RCC 7860 (cell line): ENCODE measurements at places on chromosomes 5 and 9.

GRCh38 chr9:120583958-120584369 is 4.0 kb upstream of the CDK5RAP2 start:
- peak; percentile 87 for DNase-seq

GRCh38 chr9:95635986-95636671 is 119.4 kb upstream of the PTCH1 start:
- DNase-seq, result no peak

GRCh38 chr9:31302620-31303418 is 1081.6 kb upstream of the ACO1 start:
- no peak for DNase-seq

DNA sequence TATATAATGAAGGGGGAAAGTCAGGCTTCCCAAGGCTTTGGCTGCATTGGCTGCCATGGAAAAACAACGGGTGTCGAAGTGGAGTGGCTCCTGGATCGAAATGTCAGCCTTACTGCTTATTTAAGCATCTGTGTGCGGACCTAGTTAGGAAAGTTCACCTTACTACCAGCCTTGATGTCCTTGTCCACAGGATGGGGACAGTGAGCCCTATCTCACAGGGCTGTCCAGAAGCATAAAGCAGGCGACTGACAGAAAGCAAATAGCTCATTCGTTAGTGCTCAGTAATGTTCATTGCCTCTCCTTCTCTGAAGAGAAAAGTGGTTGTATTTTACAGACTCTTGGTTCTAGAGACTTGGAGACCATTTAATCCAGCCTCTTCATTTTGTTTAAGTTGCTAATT is 81.5 kb upstream of the NIPAL4 start:
- no peak for DNase-seq

- DNase-seq, result peak; percentile 31
These were observed 13.5 kb upstream of the DRD1 start for GRCh38 chr5:175457466-175457865.

- no peak for DNase-seq
These were observed 36.2 kb downstream of the PLAC8L1 start for GRCh38 chr5:146068977-146069779.

DNA sequence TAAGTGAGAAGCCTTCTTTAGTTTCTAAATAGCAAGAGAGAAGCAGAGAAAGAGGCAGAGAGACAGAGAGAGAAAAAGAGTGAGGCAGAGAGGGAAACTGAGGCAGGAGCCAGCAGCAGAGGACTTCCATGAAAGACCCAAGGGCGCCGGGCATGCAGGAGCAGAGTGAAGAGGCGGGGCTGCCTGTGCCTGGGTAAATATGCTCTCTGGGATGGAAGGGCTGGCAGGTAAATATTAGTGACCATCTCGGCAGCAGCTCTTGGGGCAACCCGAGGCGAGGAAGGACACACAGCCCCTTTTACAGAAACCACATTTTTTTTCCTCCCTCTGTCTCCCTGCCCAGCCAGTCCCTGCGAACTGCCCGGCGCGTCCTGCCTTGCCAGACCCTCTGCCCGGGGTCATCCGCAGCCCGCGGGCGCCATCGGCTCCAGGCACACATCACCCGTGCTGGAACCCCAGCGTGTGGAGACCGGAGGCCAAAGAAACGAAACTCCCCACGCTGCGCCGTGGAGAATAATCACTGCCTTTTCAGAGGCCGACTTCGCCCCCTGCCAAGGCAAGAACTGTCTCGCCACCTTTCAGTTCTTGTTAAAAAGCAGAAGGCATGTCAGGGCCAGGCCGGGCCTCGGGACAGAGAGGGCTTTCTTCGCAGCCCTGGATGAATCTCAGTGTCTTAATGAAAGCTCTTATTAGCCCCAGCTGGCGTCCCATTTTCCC is 61.3 kb downstream of the BOD1 start:
- DNase-seq, result no peak

- DNase-seq, result peak; percentile 53
These were observed 259.1 kb downstream of the SYK start for GRCh38 chr9:91060520-91061343.

- peak; percentile 63 for DNase-seq
These were observed at the start of gene FBXL7 for GRCh38 chr5:15499528-15500324. Gene FBXL7, plus strand, starts transcription at chr5:15500180.

DNA sequence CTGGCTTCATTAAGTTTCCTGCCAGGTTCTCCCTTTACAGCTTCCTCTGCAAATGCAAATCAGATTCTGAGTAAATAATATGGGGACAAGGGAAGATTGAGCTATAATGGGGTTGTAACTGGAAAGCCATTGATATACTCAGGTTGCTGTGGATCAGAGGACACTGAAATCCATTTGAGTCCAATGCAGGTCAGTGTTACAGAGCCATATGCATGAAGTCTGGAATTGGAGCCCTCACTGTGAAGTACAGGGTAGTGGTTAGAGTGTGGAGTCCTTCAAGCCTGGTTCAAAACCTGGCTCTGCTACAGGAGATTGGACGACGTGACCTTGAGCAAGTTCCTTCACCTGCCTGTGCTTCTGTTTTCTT is 48.7 kb downstream of the TIMD4 start:
- no peak for DNase-seq

- no peak for DNase-seq
These were observed 194.8 kb downstream of the AUH start for GRCh38 chr9:91166796-91167366.

DNA sequence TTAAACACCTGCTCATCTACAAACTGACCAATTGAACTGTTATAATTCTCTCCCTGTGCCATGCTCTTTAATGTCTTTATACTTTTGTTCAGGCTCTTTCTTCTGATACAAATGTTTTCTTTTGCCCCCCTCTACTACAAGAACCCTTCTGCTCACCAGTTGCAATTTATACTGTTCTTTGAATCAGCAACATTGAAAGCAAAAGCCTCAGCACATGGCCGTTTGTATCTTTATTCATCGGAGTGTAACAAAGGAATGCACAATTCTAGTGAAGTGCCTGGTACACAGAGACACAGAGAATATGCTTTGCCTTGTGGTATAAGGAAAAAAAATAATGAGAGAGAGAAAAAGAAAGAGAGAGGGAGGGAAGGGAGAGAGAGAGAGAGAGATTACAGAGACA is 547.1 kb downstream of the CDH12 start:
- no peak for DNase-seq

GRCh38 chr5:154419236-154419635 is 26.6 kb upstream of the SAP30L start:
- DNase-seq, result no peak

- DNase-seq, result no peak
These were observed 20.2 kb downstream of the PBX3 start for GRCh38 chr9:125767349-125767748.

GRCh38 chr5:142313275-142313674 is 11.5 kb downstream of the SPRY4 start:
- no peak for DNase-seq
